ENCODE measurements at places on chromosomes 2 and 18. TPM values are rescaled to one million over a fixed set of nuclear protein-coding genes. Genes with fewer than 3 reads are reported as not detected.

The CNTNAP5 gene
- total RNA-seq, result not detected

The USP37 gene
- 15.4 TPM for total RNA-seq

The VPS54 gene
- total RNA-seq, result 16.7 TPM

The KHK gene
- 10.4 TPM for total RNA-seq

The CHN1 gene
- 14.0 TPM for total RNA-seq

The CFAP65 gene
- not detected for total RNA-seq

The PARD3B gene
- 7.6 TPM for total RNA-seq

The CAB39 gene
- total RNA-seq, result 86.1 TPM

The UNC80 gene
- total RNA-seq, result not detected

The UGT1A10 gene
- not detected for total RNA-seq

The PRKAG3 gene
- total RNA-seq, result not detected

The CAPN14 gene
- total RNA-seq, result 0.35 TPM

The CYTIP gene
- total RNA-seq, result not detected

The BIN1 gene
- total RNA-seq, result 95.6 TPM

The LYPD1 gene
- 10.3 TPM for total RNA-seq

The GKN2 gene
- total RNA-seq, result not detected

The PLA2R1 gene
- 0.40 TPM for total RNA-seq

The IGFBP5 gene
- 10.0 TPM for total RNA-seq

The ALPP gene
- 47.5 TPM for total RNA-seq

The FOXD4L1 gene
- 0.43 TPM for total RNA-seq

The ARL4C gene
- 51.3 TPM for total RNA-seq

The MAP3K19 gene
- total RNA-seq, result not detected

The GPR155 gene
- total RNA-seq, result 0.18 TPM

The SDC1 gene
- total RNA-seq, result 128 TPM

The REEP1 gene
- 0.25 TPM for total RNA-seq

The STARD6 gene
- not detected for total RNA-seq

The HOXD13 gene
- not detected for total RNA-seq

The MYO3B gene
- 6.7 TPM for total RNA-seq

The MREG gene
- total RNA-seq, result 27.5 TPM

The FSHR gene
- total RNA-seq, result not detected

The OTX1 gene
- total RNA-seq, result 7.0 TPM

The INO80C gene
- 23.9 TPM for total RNA-seq

The POMC gene
- total RNA-seq, result not detected
